Cortex of kidney (tissue), 1 donor: ENCODE measurements at places on chromosomes 3 and 15.

GRCh38 chr3:11411956-11412355 lies 139.8 kb downstream of the ATG7 start:
- DNase-seq, result no peak

DNA sequence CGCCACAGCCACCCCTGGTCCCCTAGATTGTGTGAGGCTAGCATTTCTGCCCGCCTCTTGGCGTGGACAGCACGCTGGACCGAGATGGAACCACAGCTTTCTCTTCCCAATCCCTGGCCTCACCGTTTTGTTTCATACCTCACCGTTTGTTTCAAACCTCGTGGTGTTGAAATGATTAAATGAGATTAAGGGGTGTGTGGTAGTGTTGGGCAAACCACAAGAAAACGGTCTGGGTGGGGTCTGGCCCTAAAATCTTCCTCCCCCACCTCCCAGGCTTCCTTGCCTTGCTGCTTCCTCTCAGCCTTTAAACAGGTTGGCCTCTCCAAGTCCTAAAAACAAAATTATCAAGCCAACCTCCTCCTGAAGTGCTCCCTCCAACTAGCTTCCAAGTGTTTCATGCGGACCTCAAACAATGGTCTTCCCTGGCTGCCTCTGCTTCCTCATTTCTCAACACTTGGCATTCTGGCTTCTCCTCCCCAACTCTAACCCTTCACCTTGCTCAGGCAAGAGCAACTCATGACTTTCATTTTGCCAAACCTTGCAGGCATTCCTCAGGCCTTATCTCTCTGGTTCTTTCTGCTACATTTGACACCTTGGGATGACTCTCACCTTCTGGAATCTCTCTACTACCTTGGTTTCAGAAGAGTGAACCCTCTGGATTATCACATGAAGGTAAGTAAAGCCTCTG lies 1.4 kb upstream of the ATP13A3 start:
- no peak for DNase-seq

DNA sequence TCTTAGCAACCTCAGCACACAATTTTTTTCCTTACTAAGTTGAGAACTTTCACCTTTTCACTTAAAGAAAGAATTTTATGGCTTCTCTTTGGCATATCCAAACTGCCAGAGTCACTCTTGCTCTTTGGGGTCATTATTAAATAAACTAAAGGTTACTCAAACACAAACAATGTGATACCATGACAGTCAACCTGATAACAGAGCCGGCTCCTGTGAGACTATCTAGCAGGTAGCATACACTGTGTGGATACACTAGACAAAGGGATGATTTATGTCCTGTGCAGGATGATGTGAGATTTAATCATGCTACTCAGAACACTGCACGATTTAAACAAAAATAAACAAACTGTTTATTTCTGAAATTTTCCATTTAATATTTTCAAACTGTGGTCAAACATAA lies 35.6 kb downstream of the LRRFIP2 start:
- no peak for DNase-seq

DNA sequence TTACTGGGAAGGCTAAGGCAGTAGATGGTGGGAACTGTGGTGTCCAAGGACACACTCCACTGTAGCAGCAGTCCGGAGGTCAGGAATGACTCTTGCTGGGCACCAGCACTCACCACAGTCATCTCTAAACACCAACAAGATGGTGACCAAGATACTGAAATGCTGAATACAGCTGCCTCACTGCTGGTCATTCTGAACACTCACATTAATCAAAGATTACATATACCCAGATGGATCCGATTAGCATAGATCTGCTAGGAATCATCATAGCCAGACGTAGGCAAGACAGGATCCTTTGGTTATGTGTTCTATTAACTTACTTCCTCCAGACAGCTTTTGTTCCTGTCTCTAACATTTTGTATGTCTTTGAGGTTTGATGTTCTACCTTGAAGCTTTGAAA lies 134.9 kb upstream of the BFSP2 start:
- DNase-seq, result no peak

- no peak for DNase-seq
Measured at GRCh38 chr15:49815526-49815925, 194.7 kb downstream of the DTWD1 start.

DNA sequence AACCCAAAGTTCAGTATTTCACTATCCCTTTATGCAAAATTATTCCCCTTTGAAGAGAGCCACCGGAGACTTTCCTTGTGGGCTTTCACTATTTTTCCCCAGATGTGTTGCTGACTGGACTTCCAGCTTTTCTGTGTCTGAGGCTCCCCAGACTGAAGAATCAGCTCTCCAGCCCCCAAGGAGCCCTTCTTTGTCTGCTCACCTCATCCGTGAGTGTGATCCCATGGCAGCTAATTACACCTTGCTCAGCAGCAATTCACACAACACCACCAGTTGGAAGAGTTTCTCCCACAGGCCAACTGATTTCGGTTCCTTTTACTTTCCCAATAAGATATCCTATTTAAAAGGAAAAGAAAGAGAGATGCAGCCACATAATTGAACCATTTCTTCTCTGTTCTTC lies 249.5 kb upstream of the TRIM42 start:
- DNase-seq, result no peak

GRCh38 chr3:20288050-20288449 lies 102.0 kb upstream of the SGO1 start:
- no peak for DNase-seq

- no peak for DNase-seq
Measured at GRCh38 chr3:113615976-113616375, 80.5 kb downstream of the USF3 start.

DNA sequence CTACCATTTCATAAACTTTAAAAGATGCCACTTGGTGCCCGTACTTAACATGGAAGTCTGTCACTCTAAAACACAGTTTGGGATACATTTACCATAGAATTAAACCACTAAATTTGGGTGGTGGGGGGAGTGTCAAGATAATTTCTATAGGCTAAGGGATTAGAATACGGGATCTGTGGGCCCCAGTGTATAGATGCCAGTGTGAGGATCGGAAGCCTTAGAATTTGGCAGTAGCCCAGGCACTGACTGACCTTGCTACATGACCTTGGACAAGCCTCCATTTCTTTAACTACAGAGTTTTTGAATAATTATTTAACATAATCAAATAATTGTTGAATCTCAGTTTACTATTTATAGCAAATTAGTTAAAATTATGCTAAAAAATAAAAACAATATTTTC lies 76.3 kb upstream of the STRIT1 start:
- no peak for DNase-seq

- no peak for DNase-seq
Measured at GRCh38 chr15:65541231-65541820, 11.1 kb downstream of the HACD3 start.

- DNase-seq, result no peak
Measured at GRCh38 chr15:47742334-47742733, 25.0 kb downstream of the SEMA6D start.

GRCh38 chr3:106482451-106482850 lies 613.6 kb upstream of the CBLB start:
- no peak for DNase-seq

- no peak for DNase-seq
Measured at GRCh38 chr3:100581650-100582049, 27.8 kb upstream of the ADGRG7 start.

GRCh38 chr15:75167588-75168350 lies 33.9 kb upstream of the C15orf39 start:
- no peak for DNase-seq

- DNase-seq, result no peak
Measured at GRCh38 chr3:132556508-132557159, 40.4 kb upstream of the ACKR4 start.

- no peak for DNase-seq
Measured at GRCh38 chr15:41495736-41496599, 2.3 kb downstream of the ITPKA start.

- no peak for DNase-seq
Measured at GRCh38 chr3:31472479-31473390, 60.0 kb upstream of the STT3B start.

GRCh38 chr3:134643150-134643675 lies 7.6 kb downstream of the KY start:
- no peak for DNase-seq

- DNase-seq, result no peak
Measured at GRCh38 chr15:94182883-94183282, 48.5 kb upstream of the MCTP2 start.

- DNase-seq, result no peak
Measured at GRCh38 chr15:48757661-48758060, 53.2 kb downstream of the CEP152 start.

GRCh38 chr15:91867581-91868026 lies 14.1 kb downstream of the SLCO3A1 start:
- no peak for DNase-seq

DNA sequence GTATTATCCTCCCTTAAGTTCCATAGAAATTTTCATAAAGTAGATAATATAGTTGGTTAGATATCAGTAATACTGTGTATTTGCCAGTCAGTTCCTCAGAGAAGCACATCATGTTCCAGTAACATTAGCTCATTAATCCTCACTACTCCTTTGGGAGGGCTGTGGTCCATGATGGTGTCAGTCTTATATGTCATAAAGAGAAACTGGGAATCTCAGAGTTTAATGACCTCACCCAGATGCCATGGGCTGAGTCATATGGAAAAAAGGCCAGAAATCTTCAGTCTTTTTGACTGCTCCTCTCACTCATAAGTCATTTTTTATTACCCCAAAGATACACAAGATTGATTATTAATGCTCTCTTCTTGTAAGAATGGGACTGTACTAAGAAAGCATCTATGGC lies 188.6 kb downstream of the CHL1 start:
- DNase-seq, result no peak

GRCh38 chr15:94882071-94882712 lies 650.8 kb downstream of the MCTP2 start:
- DNase-seq, result no peak

GRCh38 chr3:188468662-188469061 lies 314.7 kb downstream of the LPP start:
- no peak for DNase-seq

GRCh38 chr15:72783004-72783639 lies 436 bp downstream of the ADPGK start:
- no peak for DNase-seq

GRCh38 chr3:134334231-134334900 lies 39.9 kb downstream of the AMOTL2 start:
- no peak for DNase-seq

GRCh38 chr3:115623044-115623868 lies at the start of gene GAP43:
Gene GAP43, plus strand, starts transcription at chr3:115623510. Its CDS starts 180 bp downstream, at chr3:115623690.
- no peak for DNase-seq

- no peak for DNase-seq
Measured at GRCh38 chr3:19901337-19901736, 32.7 kb downstream of the EFHB start.

- DNase-seq, result no peak
Measured at GRCh38 chr3:151538456-151539393, 77.9 kb upstream of the IGSF10 start.

GRCh38 chr3:101184111-101184510 lies 136.3 kb downstream of the IMPG2 start:
- no peak for DNase-seq

DNA sequence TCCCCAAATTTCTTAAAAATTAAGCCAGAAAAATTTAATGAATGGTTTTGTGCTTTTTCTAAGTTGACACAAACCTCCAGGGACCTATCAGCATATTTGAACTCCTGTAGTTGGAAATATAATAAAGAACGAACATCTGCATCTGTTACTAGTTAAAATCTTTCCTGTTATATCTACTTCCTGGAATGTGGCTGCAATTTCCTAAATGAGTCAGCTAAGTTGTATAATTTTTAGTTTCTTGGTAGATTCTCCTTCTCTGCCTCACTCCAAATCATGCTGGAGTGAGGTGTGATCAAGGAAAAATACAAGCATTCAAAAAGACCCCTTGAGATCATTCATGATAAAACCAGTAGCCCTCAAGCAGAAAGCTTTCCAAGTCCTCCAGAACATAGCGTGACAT lies 106.2 kb upstream of the MCTP2 start:
- DNase-seq, result no peak

DNA sequence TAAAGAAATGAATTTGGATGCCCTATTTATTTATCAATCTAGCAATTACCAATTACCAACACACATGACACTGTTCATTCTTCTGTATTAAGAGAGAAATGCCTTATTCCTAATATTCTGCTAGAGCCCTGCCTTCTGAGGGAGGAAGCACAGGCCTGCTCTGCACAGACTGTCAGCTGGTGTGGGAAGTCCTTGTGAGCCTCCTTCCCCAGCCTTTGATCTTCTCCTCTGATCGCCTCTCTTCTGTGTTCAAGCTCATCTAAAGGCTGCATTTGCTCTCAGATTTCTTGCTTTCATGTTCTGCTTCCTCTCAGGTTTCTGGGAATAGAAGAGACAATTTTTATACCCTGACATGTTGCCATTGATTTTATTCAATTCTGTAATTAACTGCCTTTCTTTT lies 290.6 kb upstream of the UMPS start:
- DNase-seq, result no peak

GRCh38 chr3:71180524-71180923 lies 403.0 kb downstream of the FOXP1 start:
- DNase-seq, result no peak

DNA sequence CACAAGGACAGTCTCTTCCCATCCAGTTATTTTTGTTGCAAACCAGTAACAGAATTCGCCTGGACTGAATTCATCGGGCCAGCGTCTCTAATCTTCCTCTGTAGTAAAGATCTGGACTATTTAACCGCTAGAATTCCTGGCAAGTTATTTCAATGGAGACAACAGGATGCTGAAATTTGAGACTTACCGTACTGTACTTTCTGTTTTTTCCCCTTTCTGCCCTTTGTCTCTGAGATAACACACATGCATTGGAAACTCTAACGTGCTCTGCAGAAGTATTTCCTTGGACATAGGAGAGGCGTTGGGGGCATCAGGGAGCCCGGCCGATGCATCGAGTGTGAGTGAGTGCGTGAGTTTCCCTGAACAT lies 61.5 kb downstream of the ASB7 start:
- no peak for DNase-seq

GRCh38 chr3:54818486-54818885 lies 109.4 kb downstream of the LRTM1 start:
- DNase-seq, result no peak

GRCh38 chr15:76517910-76518309 lies 181.3 kb downstream of the ISL2 start:
- DNase-seq, result no peak

DNA sequence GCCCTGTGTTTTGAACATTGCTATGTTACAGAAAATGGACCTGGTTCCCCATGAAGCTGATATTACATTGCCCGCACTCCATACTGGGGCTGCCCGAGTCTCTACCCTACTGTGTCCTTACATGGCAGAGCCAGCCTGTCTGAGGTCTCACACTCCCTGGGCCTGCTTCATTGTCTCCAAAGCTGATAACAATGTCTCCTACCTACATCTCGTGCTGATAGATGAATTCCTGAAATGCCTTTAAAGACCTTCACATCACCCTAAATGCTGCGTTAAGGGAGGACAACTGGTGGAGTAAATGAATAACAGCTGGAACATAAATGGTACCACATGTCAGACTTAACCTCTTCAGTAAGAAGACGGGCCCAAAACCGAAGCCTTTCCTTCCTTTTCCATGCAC lies 62.9 kb upstream of the PTX3 start:
- no peak for DNase-seq

DNA sequence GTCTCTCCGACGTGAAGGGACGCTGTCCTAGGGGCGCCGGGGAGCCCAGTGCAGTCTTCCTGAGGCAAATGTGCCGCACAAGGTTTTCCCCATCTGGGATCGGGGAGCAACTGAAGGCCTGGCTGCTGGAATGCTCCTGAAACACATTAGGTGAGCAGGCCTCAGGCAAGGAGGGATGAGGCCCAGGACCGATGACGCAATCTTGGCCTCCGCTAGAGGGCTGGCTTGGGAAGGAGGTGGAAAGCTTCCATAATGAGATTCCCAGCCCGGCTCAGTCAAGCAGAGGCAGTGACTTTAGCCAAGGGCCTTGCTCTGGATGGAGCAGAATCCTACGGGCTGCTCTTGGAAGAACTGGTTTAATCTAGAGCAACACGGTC lies 50.8 kb downstream of the CPN2 start:
- no peak for DNase-seq
